ENCODE measurements at places on chromosomes 4 and X.

- no peak for DNase-seq
Measured at GRCh38 chrX:48910926-48911411, 477 bp downstream of the SLC35A2 start.

DNA sequence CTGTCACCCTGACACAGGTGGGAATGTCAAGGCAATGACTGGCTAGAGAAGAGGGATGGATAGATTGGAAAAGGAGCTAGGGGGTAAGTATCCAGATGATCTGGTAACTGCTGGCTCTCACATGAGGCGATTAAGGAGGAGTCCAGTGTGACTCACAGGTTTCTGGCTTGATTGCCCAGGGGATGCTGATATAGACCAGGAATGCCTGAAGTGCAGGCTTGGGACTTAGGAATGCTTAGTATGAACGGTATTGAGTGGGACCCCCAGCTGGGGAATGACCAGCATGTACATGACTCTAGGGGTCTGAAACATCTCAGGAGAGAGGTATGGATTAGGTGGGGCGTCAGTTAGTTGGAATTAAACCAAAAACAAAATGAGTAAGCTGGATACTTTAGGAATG is 65.8 kb upstream of the PRPS1 start:
- no peak for DNase-seq

DNA sequence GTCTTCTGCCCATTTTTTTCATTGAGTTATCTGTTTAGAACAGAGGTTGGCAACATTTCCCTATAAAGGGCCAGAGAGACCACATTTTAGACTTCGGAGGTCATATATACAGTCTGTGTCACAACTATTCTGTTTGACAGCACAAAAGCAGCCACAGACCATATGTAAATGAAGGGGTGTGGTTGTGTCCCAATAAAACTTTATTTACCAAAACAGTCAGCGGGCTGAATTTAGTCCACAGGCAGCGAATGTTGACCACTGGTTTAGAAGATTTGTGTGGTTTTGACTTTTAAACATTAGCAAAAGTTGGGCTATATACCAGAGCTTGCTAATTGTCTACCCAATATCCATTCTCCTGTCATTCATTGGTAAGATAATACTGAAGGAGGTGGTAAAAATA is 150.8 kb downstream of the AMELX start:
- DNase-seq = no peak

GRCh38 chrX:118726887-118727685 is at the start of gene IL13RA1:
IL13RA1 (plus strand) TSS chrX:118727606; CDS start chrX:118727639, 33 bp downstream.
- peak; percentile 87 for DNase-seq

DNA sequence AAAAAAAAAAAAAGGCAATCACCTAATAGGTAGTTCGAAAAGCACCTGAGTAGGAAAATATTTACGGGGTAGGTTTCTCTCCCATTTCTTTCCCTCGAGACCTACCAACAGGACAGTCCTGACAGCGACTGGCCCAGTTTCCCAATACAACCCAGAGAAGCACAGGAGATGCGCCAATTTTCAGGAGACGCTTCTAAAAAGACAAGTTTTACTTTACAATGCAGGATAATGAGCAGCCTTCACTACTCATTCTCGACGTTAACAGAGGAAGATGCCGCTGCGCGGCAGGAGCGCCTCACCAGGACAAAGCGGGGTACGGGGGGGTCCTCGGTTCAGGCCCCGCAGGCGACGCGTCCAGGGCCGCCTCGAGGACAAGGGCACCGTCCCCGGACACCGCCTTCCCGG is 708 bp downstream of the BCLAF3 start:
- peak; percentile 21 for DNase-seq

- DNase-seq = no peak
Measured at GRCh38 chr4:174516794-174517193, 5.5 kb downstream of the HPGD start.

DNA sequence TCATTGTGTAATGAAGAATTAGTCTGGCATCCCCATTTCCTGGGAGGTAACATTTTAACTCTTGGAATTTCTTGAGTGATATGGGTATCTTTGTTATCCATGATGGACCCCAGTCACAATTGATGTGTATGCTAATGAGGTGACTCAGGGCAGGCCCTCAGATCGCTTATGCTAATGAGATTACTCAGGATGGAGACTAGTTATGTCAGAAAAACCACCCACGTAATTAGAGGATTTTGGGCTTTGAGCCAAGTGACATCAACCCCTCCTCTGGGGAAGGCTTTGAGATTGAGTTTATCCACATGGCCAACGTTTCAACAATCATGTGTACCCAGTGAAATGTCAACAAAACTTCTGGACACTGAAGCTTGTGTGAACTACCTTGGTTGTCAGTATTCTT is 772.7 kb downstream of the STPG2 start:
- DNase-seq = no peak

- no peak for DNase-seq
Measured at GRCh38 chrX:129997086-129997485, 14.7 kb downstream of the BCORL1 start.

DNA sequence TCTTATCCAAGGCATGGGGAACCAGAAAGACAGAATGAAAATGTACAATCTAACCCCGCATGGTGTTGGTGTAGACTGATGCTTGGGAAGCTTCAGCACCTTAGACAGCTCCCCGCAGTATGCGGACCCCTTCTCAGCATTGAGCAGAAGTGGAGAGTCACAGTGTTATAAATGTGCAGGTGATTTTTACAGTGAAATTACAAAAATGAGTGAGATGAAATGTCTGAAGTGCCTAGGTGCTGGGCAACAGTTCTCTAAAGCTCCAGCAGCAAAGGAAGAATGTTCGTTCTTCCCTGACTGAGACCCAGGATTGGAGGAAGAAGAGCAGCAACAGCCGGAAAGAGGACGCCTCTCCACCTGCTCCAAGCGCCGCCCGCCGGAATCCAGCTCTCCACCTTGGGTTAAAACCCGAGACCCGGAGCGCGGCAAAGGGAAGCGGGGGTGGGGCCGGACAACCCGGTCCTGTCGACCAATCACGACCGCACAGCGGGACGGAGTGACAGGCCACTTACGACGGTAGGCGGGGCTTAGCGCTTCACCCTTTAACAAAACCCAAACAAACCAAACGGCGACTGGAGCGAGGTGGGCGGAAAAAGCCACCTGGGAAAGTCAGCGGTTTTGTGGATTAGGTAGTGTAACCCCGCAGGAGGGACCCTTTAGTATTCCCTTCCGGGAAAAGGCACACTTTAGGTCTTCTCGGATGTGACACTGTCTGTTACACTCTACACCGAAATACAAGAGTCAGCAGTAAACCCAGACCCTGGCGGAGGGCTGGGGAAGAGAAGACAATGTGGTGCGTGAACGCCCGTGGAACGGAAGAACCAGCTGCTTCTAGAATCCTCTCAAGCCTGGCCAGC is at the start of gene GLRA3:
GLRA3 (minus strand) TSS at position 403 of the 857 bp plus-strand sequence. CDS start 436 bp downstream, outside the sequence.
- peak; percentile 63 for DNase-seq

- DNase-seq = no peak
Measured at GRCh38 chr4:147029296-147029695, 83.6 kb upstream of the TTC29 start.

GRCh38 chrX:115345615-115346014 is 56.1 kb downstream of the LUZP4 start:
- no peak for DNase-seq

GRCh38 chrX:70117738-70118137 is 15.5 kb upstream of the IGBP1 start:
- DNase-seq = no peak

- DNase-seq = no peak
Measured at GRCh38 chr4:87589531-87589930, 18.8 kb upstream of the DSPP start.

DNA sequence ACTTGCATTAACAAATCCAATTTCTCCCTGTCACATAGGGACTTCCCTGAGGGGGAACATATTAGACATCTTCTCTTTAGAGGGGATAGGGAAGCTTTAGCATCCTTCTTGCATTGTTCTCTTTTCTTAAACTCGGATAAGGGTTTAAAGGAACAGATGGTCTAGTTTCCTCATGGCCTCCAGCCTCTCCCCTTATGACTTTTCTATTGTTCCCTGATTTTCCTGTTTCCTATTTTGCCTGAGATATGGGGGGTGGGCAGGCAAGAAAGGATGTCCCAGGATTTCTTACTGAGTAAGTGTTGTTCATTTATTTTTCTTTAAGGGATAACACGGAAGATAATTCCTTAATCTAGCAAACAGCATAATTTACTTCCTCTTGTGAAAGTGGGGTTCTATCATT is 107.7 kb upstream of the MAGEE2 start:
- no peak for DNase-seq

GRCh38 chr4:23911675-23912455 is 22.0 kb upstream of the PPARGC1A start:
- no peak for DNase-seq

DNA sequence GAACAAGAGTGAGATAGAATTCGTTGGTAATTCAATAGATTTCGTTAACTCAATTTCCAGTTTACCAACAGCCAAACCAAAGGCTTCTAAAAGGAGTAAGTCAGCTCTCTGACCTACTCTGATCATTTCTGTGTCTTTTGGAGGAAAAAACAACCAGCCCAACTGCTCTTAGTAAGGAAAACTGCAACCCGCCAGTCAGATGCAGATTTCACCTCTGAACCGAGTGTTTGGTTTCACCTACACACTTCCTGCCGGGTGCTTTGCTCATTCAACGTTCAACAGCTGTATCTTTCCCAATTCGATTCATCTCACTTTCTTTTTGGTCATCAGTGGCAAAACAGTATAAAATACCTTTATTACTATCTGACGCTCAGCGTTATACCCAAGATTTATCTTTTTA is 24.5 kb downstream of the TMSB4X start:
- no peak for DNase-seq

DNA sequence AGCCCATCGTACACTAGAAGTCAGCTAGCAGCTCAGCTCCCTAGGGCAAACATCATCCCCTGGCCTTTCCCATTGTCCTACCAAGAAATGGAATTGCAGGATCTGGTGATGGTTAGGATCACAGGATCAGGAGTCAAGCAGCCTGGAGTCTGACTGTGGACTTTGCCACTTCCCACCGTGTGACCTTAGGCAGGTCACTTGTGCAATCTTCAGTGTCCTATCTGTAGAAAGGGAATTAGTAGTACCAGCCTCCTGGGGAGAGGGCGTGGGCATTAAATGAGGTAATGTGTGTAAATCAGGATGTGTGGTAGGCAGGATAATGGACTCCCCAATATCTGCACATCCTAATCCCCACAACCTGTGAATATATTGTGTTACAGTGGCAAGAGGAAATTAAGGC is 38.6 kb upstream of the APLN start:
- DNase-seq = no peak

GRCh38 chr4:61427099-61427817 is 227.1 kb downstream of the ADGRL3 start:
- no peak for DNase-seq

DNA sequence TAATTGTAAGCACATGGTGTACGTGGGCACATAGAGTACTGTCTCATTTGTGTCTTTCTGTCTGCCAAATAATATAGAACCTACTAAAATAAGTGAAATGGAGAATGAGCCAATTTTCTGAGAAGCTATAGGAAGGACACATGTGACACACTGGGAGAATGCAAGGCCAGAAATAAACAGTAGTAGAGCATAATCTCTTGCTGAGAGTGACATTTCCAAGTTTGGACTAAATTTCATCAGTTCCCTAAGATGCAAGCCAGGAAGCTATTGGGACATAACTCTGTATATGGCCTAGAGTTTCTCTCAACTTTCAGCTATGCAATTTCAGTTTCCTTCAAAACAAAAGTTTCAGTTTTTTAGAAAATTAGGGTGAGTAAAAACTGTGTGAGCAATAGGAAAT is 638.7 kb downstream of the PCDH18 start:
- DNase-seq = no peak

DNA sequence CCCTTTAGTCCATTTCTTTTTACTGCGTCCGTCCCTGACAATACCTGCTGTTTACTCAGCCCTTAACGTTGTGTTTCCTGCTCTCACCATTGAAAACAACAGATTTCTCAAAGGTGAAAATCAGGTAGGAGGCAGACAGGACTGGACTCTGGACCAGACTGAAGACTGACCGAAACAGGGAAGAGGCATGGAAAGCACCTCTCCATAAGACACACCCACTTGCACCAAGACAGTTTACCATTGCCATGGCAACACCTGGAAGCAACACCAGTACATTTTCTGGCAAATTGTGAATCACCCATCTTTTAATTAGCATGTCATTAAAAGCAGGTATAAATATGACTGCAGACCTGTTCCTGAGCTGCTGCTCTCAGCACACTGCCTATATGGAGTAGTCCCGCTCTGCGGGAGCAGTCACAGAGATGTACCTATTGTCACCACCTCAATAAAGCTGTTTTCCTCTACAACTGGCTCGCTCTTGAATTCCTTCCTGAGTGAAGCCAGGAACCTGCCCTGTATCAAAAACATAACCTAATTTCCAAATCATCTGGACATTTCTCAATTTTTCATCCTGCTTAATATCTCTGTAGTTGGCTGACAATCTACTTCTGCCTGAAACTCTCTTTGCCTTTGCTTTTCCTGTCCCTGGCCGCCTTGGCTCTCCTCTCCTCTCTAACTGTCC is 117.0 kb downstream of the RNF150 start:
- no peak for DNase-seq

DNA sequence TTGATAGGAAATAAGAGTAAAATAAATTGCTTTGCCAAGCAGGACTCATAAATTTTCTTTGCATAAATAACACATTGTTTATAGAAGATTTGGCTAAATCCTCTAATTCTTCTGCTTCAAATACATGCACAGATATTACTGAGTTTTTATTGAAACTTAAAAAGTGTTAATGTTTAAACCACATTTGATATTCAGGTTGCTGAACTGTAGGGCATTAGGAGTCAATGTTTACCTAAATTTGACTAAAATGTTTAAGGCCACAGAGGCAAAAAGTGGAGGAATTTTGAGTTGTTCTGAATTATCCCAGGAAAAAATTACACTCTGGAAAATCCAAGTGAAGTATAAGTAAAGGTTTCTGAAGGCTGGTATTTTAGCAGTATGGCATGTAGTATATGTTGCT is 78.7 kb downstream of the FIP1L1 start:
- no peak for DNase-seq

DNA sequence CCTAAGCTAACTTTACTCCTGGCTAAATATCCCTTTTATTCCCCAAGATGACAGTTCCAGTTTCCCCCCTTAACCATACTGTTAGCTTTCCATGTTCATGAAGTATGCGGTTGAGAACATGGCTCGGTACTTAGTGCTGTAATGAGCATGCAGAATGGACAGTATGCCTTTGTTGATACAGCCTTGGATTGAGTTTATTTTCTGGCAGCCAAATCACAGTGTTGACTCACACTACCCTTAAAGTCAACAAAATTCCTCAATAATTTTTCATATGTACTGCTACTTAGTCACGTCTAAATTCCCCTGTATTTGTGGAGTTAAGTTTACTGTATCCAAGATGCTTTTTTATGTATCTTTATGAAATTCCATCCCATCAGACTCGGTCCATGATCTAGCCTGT is 1.4 kb upstream of the VEGFC start:
- DNase-seq = no peak

GRCh38 chrX:22634751-22635150 is 362.0 kb downstream of the CBLL2 start:
- no peak for DNase-seq
